ENCODE measurements at places on chromosomes 1 and 21. TPM values are rescaled to one million over a fixed set of nuclear protein-coding genes. Genes with fewer than 3 reads are reported as not detected.

Gene SOX13
- 107 TPM for total RNA-seq

Gene RGS18
- not detected for total RNA-seq

Gene LRRC3
- total RNA-seq: 9.1 TPM

Gene FAM76A
- 5.3 TPM for total RNA-seq

Gene ITGB2
- total RNA-seq: 21.3 TPM

Gene AADACL4
- not detected for total RNA-seq

Gene IL19
- not detected for total RNA-seq

DNA sequence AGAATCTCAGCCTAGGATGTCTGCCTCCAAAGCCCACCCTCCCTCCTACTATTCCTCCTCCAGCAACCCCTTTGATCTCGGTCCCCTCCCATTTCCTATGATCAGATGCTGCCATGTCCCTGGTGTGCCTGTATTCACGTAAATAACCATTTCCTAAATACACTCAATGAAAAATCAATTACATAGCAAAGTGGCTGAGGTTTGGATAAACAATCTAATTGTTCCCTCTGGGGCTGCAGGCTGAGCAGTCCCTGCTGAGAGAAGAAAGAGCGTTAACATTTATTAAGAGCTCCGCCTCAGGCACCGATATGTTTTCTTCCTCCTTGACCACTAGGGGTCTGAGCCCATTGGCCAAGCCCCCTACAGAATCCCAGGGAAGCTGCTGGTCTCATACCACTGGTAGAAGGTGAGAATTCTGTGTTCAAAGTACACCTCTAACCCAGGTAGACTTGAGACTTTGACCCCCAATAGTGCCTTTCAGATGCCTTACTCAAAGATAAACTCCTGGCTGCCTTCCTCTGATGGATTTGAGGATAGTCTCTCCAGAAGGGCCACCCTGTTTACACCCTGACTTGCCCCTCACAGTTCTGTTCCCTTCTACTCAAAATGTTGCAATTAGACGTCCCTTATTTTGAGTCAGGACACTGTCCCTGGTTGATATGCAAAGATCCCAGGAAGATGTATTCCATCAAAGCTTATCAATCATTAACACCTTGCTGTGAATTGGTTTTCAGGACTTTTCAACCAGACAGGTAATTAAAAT, 33.9 kb upstream of the CAMK1G start:
- DNase-seq: peak; percentile 22

DNA sequence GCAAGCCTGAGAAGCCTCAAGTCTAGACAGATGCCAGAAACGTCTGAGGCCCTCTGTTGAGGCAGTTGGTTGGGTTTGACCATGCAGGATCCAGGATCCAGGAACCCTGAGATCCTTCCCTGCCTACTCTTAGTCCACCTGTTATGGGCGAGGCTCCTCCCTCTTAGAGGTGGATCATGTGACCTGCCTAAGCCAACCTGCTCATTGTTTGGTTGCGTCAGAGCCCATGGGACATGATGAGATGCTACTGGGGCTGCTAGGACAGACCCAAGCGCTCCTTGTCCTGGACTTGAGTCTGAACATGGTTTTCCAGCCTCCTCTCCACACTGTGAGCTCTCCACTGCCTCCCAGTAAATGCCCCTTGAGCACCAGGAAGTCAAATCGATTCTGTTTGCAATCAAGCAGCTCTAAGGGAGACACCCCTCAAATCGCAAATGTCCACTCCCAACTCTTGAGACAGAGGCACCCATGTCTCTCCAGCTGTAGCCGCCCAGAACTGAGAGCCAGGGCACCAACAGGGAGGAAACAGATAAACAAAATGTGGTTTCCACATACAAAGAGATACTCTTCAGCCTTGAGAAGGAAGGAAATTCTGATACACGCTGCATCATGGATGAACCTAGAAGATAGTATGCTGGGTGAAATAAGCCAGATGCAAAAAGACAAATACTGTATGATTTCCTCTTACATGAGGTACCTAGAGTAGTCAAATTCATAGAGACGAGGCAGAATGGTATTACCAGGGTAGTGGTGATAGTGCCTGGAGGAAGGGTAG, 31.7 kb upstream of the WNT4 start:
- no peak for DNase-seq

- no peak for DNase-seq
These were observed 139.7 kb downstream of the GRIK1 start for GRCh38 chr21:29800056-29800455.

DNA sequence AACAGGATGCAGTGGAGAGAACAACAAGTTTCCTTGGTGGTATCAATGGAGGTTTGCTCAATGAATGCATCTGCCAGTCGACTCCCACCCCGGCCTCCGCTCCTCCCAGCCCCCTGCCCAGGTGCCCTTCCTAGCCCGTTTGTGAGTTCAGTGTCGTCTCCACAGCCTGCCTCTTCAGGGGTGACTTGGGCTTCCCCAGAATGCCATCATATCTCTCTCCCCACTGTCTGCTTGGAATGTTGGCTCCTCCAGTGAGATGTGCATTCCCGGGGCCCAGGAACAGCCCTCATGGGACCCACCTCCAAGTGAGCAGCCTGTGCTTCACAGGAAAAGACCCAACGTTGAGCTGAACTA, 30.5 kb downstream of the MATN1 start:
- DNase-seq: no peak

- DNase-seq: no peak
These were observed 447.6 kb upstream of the B3GALT2 start for GRCh38 chr1:193633991-193634390.

DNA sequence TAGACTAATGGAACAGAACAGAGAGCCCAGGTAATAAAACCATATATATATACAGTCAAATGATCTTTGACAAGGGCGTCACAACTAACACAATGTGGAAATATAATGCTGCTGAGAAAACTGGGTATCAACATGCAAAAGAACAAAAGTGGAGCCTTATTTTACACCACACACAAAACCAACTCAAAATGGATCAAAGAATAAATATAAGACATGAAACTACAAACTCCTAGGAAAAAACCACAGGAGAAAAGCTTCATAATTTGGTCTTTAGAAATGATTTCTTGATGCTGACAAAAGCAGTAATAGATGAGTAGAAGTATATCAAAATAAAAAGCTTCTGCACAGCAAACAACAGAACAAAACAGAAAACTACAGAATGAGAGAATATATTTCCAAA, 192.2 kb downstream of the AKT3 start:
- no peak for DNase-seq

DNA sequence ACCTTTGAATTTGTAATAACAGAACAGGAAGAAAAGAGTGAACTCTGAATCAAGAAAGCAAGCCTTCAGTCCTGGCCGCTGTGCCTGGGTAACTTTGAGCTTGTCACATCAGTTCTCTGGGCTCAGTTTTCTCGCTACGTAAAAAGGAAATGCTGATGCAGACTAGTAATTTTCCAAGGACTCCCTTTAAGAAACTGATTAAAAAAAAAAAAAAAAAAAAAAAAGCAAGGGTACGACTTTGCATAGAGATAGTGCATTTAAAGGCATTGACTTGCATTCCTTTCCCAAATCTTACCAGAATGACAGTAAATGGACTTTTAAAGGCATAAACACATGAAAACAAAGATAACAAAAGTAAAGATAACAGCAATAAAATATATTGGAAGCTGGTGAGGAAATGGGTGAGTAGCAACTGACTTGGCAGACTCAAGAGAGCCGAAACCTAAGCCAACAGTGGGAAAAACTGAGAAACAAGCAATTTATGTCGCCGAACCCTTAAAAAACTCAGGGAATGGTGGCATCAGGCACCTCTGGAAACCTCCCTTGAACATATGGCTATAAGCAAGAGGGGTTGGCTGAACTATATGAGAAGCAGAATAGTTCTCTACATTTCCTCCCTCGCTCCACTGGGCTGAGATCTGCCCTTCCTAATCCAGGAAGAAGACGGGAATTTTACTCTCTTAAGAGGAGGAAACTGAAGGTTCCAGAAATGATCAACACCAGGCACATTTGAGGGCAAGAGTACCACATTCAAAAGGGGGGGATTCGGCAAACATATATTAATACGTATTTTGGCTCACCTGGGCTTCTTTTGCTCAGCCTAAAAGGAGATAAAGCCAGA, 189.2 kb downstream of the CDC7 start:
- no peak for DNase-seq

- peak; percentile 18 for DNase-seq
These were observed 10.9 kb downstream of the GAS5 start for GRCh38 chr1:173856903-173857302.

- no peak for DNase-seq
These were observed 2.0 kb upstream of the TRNP1 start for GRCh38 chr1:26991310-26992116.

- DNase-seq: no peak
These were observed 1.7 kb upstream of the ACTRT2 start for GRCh38 chr1:3019516-3020051.

DNA sequence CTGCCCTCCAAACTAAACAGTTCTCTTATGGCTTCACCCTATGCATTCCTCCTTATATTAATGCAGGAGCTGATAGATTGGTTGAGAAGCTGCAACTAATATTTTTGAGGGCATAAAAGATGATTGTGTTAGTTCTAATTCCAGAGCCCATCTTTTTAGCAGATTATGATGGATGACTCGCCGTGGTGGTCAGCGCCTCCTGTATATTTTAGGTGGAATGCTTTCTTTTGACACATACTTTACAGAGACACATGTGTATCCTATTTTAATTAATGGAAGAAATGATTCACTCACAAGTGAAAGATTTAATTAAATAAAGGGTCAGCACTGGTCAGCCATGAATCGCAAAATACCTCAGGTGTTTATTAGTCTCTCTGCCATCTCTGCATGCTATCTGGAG, 120.7 kb downstream of the TM2D1 start:
- no peak for DNase-seq

- no peak for DNase-seq
These were observed 4.7 kb upstream of the PTPRF start for GRCh38 chr1:43526002-43526401.

GRCh38 chr1:237903961-237904360, 13.2 kb upstream of the ZP4 start:
- no peak for DNase-seq

DNA sequence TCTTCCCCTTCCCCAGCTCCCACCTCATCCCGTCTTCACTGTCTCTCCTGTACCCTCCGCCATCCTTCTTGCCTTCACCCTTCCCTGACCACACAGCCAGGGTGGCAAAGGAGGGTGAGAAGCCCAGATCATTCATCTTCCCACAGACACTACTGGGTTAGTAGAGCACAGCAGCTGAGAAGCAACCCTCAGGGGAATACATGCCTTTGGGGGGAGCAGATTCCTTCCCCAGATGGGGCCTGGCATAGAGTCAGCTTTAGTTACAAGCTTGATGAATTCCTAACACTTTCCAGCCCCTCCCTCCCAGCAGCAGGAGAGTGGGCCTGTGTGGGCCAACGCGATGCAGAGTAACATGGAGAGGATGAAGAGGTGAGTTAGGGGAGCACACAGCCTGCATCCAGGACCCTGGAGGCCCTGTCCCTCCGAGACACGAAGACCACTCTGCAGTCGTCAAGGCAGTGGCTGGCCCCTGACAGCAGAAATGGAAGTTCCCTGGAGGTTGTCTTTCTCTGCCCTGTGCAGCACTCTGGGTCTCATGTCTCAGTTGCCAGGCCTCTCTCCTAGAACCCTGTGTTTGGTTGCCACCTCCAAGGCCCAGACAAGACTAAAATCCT, 8.8 kb upstream of the BTG2 start:
- DNase-seq: no peak

DNA sequence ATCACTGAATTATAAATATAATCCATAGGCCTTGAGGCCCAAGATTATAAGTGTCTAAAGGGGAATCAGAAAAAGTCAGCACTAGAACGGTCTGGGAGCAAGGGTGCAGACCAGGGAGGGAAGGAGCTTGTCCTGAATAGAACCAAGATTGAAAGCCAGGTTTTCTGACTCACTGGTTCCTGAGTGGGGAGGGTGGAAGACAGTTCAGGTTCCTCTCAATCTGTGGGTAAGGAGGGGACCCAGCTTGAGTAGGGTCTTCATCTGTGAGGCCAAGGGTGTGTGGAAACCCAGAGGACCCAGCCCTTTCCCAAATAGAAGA, 842 bp downstream of the LENEP start:
- DNase-seq: no peak

DNA sequence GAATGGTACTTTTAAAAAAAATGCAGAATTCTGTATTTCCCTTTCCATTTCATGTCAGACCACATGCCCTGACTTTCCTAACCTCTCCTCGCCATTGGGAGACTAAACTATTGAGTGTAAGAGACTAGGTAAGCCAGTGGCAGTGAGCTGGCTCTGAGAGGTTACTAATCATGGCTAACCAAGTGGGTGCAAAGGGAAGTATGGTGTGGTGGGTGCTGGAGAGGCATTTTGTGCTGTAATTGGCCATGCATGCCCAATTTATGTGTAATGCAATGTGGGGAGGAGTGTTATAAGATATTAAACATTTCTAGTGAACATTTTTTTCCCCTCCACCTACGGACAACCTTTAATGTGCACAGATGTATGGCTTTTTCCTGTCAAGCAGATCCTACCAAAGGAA, 190.1 kb downstream of the LMO4 start:
- no peak for DNase-seq
